Right kidney (tissue), 9 donors: ENCODE measurements at places on chromosomes 4 and X.

- DNase-seq = no peak
These were observed 41.4 kb upstream of the PHF8 start for GRCh38 chrX:54085666-54086065.

GRCh38 chr4:156829201-156829873 is 142.3 kb downstream of the PDGFC start:
- DNase-seq = no peak

- DNase-seq = no peak
These were observed 47.2 kb upstream of the MXRA5 start for GRCh38 chrX:3393581-3394111.

DNA sequence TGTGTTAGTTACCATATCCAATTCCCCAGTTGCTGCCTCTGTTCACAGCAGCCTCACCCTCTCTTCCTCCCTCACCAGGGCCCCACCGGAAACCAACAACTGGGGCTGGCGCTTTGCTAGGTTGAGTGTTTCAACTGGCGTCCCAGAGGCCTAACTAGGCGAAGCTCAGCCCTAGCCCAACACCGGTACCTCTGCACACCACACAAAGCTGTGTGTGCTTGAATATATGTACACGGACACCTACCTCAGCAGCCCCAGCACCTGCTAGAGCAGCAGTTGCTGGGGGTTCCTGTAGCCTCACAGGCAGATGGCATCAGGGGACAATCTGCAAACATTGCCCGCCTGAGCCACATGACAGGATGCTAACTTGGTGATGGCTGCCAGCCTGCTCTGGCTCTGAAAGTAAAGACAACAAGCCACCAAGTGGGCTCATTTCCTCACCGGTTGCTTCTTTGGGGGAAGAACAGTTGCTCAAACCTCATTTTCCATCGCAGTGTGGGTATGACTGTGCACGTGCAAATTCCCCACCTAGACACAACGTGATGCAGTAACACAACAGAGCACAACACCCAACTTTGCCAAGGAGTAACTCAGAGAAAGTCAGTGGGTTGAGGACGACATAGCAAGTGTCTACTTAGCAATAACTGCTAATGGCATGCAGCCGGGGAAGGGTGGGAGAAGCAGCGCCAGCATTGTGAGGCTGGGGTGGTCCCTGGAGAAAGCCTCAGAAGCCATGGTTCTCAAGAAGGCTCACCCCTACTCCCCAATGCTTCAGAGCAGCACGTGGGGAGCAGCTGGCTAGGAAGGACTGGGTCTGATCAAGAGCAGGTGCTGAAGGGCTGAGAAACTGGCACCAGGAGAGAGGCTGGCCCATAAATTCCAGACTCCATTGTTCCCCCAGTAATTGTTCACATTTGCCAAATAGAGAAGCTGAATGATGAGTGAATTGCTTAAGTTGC is 139.5 kb downstream of the SH3KBP1 start:
- DNase-seq = no peak

- no peak for DNase-seq
These were observed 43.7 kb downstream of the DDX3X start for GRCh38 chrX:41377624-41378023.

- no peak for DNase-seq
These were observed 97.0 kb downstream of the MID1IP1 start for GRCh38 chrX:38898261-38898660.

GRCh38 chr4:83449009-83449408 is 6.6 kb downstream of the HELQ start:
- no peak for DNase-seq

DNA sequence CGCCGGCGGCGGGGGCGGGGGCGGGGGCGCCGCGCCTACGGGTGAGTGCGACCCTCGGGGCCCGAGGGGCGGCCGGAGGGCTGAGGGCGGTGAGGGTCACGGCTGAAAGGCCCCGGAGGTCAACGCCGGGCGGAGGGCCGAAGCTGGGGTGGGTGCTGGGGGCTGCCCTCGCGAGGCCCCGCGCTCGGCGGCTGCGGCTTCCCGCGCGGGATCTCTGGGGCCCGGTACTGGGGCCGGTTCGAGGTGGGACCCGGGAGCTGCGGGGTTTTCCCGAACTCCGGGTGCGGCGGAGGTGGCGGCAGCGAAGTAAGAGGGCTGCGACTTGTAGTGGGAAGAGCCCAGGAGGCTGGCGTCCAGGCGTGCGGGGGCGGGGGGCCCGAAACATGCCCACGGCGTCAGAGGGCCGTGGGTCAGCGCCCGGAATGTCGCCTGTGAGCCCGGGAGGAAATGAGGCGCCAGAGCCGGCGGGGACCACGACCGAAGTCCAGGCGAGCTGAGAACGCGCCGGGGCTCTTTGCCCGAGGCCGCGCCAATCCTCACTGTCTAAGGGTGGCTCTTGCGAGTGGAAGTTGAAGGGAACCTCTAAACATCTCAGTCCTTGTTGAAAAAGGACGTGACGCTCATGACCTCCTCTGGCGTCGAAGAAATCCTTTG is 407 bp downstream of the IL13RA1 start:
- DNase-seq = peak; percentile 75

DNA sequence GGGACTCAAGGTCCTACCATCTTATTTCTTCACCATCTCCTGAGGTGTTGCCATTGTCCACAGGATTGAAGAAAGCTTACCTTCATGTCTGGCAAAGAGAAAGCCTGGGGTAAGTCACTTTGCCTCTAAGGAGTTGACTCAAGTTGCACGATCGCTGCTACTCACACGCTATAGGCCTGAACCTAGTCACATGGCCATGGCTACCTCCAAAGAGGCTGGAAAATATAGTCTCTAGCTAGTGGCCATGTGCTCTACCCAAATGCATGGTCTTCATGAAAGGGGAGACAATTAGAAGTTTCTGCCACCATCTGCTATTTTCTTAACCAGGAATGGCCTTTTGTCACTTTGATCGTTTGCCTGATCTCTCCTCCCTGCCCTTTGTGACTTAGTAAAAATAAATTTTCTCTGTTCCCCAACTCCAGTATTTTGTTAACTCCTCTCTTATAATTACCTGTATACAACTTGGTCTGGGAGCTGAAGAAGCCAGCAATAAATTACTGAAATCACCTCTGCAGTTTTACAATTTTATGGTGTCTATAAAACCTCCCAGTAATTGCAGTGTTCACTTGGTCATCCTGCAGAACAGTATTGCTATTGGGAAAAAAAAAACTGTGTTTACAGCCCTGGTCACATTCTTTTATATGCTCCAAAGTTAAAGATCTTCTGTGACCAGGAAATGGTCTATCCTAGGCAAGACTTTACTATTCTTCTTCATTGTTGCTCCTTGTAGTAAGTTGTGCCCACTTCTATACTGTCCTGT is 126.7 kb upstream of the TSPAN5 start:
- peak; percentile 14 for DNase-seq

DNA sequence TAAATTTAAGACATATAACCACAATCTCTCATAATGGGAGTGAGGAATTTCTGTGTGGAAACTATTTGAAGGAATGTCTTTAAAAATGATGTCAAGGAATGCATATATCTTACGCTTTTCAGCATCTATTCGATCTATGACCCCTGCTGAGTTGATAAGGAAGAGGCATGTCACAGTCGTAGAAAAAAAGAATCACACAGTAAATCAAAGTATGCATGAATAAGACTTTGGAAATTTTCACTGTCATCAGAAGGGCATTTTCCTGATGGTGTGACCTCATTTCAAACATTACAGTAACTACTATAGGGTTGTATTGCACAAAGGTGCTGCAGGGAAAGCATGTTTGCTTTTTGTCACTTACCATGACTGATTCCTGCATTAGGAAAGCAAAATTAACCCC is 41.5 kb downstream of the REELD1 start:
- no peak for DNase-seq

DNA sequence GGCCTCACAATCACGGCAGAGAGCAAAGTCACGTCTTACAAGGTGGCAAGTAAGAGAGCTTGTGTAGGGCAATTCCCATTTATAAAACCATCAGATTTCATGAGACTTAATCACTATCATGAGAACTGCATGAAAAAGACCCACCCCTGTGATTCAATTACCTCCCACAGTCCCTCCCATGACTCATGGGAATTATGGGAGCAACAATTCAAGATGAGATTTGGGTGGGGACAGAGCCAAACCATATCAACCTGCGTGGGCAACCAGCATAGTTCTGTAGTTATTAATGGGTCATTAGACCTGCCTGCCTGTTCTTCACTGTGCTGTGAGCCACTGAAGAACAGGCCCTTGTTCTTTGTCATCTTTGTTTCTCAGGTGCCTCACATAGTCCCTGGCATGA is 593.7 kb upstream of the BOD1L1 start:
- DNase-seq = no peak

DNA sequence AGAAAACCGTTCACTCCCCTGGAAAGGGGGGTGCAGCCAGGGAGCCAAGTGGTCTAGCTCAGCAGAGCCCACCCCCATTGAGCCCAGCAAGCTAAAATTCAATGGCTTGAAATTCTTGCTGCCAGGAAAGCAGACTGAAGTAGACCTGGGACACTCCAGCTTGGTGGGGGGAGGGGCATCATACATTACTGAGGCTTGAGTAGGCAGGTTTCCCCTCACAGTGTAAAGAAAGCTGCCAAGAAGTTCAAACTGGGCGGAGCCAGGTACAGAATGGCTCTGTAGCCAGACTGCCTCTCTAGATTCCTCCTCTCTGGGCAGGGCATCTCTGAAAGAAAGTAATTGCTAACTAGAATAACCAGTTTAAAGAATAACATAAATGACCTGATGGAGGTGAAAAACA is 372.3 kb upstream of the F9 start:
- no peak for DNase-seq

- no peak for DNase-seq
These were observed 9.4 kb upstream of the HERC5 start for GRCh38 chr4:88447371-88448095.

DNA sequence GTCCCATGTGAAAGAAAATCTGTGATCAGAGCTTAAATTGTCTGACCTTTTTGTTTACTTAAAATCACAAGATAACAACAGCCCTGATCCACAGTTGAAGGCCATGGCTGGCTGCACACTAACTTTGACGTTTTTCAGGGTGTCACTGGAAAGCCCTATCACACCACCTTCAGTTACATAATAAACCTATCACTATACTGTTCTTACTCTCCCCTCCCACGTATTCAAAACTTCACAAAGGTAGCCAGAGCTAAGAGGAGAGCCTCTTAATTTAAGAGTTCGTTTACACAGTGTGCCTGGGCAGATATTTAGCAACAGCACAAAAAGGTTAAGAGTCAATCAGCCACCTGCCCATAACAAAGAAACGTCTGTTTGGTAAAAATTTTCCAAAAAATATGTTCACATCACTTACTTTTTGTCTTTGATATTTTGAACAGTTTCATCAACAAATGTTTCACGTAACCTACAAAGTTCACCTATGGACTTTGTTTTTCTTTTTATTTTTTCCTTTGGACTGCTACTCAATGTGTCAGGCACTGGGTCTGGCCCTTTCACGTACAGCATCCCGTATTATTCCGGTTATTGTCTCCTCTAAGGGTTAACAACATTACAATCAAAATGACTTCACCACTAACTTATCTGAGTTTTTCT is 25.0 kb downstream of the RFC1 start:
- DNase-seq = no peak

- no peak for DNase-seq
These were observed 5.4 kb upstream of the NUDT9 start for GRCh38 chr4:87416965-87417364.

DNA sequence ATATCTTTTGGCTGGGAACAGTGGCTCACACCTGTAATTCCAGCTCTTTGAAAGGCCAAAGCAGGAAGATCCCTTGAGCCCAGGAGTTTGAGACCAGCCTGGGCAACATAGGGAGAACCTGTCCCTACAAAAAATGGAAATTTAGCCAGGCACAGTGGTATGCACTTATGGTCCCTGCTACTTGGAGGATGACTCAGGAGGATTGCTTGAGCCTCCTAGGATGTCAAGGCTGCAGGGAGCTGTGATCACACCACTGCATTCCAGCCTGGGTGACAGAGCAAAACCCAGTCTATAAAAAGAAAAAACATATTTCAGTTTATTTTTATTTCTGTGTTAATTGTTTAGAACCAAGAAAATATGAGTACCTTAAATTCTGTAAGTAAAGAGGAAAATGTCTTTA is 123.7 kb downstream of the CBR4 start:
- no peak for DNase-seq

DNA sequence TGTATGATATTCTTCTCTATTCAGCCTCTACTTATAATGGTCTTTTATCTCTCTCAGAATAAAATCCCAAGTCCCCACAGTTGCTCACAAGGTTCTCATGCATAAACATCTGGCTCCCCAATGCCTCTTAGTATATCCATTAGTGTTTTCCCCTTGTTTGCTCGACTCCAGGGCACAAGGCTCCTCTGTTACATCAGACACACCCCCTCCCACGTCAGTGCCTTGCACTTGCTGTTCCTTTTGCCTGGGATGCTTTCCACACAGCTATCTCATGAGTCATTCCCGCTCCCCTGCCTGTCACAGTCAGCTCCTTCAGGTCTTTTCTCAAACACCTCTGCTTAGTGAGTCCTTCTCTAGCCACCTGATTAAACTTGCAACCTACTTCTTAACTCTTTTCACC is 260.2 kb downstream of the IL1RAPL1 start:
- no peak for DNase-seq

GRCh38 chr4:8343967-8344331 is 74.4 kb downstream of the HTRA3 start:
- DNase-seq = no peak

DNA sequence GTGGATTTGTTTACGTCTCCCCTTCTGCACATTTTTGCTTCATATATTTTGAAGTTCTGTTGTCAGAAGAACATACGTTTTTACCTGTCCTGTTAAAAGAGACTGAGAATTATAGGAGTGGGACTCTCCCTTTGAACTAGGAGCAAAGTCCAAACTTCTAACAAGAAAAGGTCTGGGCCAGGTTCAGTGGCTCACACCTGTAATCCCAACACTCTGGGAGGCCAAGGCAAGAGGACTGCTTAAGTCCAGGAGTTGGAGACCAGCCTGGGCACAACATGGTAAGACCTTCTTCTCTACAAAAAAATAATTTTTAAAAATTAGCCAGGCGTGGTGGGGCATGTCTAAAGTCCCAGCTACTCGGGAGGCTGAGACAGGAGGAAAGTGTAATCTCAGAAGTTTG is 15.8 kb downstream of the LIN54 start:
- DNase-seq = no peak

GRCh38 chrX:39149761-39150160 is 348.5 kb downstream of the MID1IP1 start:
- no peak for DNase-seq

GRCh38 chr4:41715155-41715554 is 33.4 kb downstream of the PHOX2B start:
- DNase-seq = no peak

GRCh38 chr4:143424276-143424675 is 87.6 kb downstream of the GAB1 start:
- DNase-seq = no peak

GRCh38 chr4:57098941-57099340 is 11.2 kb downstream of the IGFBP7 start:
- DNase-seq = no peak

- DNase-seq = no peak
These were observed 16.1 kb downstream of the NIPAL1 start for GRCh38 chr4:48032721-48033120.
